ENCODE measurements at places on chromosomes 1 and 21. TPM values are rescaled to one million over a fixed set of nuclear protein-coding genes. Genes with fewer than 3 reads are reported as not detected.

Gene SH3BGR
- total RNA-seq: 4.4 TPM

Gene CNR2
- total RNA-seq: not detected

Gene TATDN3
- 14.8 TPM for total RNA-seq

DNA sequence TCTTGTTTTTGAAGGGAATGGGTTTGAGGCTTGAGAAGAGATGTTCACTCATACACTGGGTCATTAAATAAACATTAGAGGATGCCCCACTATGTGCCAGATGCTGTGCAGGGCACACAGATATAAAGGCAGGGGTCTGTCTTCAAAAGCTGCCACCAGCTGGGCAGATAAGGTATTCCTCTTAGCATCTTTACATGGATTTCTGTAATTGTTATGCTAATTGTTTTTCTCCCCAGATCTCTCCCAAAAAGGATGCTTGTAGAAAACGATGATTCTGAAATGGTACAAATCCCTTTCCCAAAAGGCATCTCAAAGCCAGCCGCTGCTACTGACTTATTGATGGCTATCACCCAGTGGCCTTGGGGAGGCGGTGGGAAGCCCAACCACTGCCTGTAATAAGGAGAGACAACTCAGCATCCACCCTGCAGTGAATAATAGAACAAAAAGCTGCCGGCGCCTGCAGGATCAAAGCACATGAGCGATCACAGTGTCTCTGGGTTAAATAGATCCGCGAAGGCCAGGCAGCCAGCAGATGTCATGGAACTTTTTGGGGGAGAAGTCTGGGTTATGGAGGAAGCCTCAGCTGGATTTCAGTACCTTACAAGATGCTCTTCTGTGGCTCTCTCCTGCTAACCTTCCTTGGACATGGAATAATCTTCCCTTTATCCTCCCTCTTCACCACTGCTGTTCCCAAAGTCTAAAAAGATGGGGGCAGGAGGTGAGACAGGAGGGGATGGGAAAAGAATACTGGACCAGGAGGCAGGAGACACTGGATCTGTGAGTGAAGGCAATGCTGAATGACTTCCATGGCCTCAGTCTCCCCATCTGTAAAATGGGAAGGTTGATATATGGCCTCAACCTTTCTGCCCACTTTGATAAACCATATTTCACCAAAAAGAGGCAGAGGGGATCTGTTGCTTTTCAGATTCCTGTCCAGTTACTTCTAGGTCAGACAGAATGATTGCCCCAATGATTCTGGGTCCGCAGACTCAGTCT lies 54.8 kb upstream of the CD34 start:
- DNase-seq: peak; percentile 33
